AG08396 (cell line): ENCODE measurements at places on chromosomes 11 and 22.

DNA sequence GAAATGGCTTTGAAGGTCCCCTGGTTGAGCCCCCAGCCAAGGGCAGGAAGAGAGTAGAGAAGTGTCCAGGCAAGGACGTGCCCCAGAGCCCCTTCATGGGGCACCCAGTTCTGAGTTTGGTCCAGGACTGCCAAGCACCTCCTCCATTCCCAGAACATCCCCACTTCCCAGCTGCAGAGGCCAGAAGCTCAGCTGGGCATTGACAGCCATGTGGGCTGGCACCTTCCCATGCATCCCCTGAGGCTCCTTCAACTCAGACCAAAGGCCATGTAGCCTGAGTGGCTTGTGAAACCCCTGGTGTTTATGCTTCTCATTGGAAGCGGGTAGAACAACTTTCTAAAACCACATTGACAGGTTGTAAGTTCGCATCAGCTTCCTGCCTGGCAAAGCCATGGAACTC lies 789.6 kb downstream of the TBC1D22A start:
- DNase-seq: no peak

DNA sequence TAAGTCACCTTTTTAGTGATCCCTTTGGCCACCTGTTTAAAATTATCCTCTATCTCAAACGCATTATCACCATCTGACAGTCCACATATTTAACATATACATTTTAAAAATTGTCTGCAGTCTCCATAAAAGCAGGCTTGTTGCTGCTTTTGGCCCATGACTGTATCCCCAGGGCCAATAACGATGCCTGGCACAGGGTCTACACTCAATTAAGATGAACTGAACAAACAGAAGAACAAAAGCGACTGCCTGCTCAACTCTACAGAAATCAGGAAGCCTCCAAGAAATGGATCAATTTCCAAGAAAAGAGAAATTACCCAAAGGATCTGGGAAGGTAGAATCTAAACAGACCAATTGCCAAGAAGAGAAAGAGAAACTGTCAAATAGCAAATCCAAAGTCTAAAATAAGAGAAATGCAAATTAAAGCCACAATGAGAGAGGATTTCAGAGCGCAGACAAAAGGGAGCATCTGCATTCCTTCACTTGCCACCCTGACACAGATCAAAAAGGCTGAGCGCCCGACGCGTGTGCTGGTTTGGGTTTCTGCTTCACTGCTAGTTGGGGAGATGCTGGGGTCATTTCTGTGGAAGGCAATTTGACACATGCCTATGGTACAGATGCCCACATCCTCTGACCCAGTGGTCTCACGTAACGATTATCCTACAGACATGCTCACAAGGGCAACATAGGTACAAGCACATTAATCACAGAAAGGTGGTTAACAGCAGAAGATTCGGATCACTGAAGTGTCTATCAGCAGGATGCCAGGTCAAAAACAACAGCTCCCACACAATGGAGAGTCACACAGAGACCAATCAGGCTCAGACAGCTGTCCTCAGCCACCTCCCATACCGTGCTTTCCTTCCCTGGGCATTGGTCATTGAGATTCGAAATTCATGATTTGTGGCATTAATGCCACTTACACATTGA lies 55.9 kb downstream of the SHISAL1 start:
- no peak for DNase-seq

- no peak for DNase-seq
Measured at GRCh38 chr11:45243967-45244366, 42.2 kb downstream of the SYT13 start.

GRCh38 chr11:9625728-9626127 lies 38.1 kb upstream of the SWAP70 start:
- DNase-seq: no peak

GRCh38 chr11:23957314-23957713 lies 539.5 kb upstream of the LUZP2 start:
- no peak for DNase-seq

GRCh38 chr11:65640483-65641296 lies 2.8 kb downstream of the SIPA1 start:
- DNase-seq: no peak

DNA sequence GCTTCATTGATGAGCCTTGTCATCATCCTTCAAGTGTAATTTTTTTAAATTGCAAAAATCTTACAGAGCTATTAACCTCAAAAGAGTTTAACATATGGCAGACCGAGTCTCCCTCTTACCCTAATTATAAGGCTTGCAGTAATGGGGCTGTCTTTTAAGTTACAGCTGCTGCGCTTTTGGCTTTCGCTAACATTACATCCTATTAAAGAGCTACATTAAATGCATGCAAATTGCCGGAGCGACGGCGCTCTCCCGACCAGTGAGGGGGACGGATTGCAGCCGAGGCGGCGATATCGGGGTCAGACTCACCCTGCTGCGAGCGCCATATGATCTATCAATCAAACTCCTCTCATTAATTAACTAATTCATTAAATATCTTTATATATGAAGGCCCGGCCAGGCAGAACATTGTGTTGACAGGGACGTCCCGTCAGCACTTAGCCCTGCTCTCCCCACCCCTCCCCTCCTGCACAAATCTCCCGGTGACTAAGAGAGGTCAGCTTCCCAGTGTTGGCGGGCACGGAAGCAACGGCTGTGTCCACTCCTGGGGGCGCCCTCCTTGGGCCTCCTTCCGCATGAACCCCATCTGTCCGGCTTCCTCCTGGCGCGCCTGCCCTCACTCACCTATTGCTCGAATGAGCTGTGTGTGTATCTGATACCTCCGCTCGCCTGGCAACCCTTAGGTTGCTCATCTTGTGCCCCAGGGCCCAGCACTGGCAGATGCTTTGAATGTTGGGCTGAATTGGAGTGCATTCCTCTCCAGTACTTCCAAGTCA lies 156.0 kb upstream of the CADM1 start:
- no peak for DNase-seq
